ENCODE measurements at places on chromosomes 5 and 9.

DNA sequence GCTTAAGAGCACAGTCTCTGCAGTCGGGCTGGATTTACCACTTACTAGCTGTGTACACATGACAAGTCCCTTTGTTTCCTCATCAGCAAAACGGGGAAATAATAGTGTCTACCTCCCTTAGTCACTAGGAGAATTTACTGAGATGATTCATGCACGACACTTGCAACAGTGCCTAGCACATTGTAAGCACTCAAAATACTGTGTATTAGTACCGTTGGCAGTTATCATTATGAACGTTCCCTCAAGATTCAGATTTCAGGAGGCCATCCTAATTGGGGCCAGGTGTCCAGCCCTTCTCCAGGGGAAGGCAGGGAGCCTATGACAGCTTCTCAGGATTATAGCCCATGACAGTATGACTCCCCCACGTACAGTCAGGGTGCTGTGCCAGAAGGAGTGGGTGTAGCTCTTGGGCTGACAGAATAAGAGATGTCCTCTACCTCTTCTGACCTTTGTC lies 164.3 kb downstream of the DOCK2 start:
- DNase-seq, result no peak

- no peak for DNase-seq
These were observed 2.3 kb downstream of the HAND1 start for GRCh38 chr5:154475591-154476353.

DNA sequence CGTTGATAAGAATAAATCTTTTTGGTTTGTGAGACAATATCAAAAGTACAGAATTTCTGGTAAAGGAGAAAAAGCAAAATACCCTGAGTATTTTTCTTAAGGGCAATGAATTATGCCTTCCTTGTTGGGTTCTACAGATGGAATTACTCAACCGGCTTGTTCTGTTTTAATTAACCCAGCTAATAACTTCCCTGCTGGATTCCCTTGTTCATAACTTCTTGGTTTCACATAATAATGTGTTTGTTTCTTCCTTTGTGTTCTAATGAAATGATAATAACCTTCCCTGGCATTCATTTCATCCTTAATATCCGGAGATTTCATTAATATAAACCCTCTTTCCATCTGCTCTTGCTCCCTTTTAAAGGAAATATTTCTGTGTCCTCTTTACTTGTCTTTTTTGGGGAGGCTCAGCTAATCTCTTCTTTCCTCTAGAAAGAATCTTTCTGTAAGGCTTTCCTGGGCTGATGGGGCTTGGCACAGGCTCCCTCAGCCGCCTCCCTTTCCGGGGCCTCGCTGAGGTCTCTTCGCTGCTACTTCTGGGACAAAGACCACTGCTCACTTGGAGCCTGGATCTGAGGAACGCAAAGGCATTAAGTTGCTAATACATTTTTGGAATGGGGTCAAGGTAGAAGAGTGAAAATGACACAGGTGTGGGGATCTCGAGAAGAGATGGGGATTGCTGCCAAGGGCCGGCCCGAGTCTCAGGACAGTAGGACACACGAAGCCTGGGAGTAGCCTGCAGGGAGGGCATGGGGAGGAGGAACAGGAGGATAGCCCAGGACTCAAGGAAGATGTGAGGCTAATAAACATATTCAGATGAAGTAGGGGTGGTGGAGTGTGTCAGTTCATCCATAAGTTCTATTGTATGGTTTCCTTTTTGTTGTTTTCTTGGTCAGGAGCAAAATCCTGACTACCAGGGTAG lies 118.5 kb downstream of the NRG2 start:
- no peak for DNase-seq

- DNase-seq, result no peak
These were observed 234.6 kb upstream of the CD180 start for GRCh38 chr5:67431191-67431590.

GRCh38 chr5:128331261-128331660 lies 206.8 kb downstream of the FBN2 start:
- DNase-seq, result no peak

DNA sequence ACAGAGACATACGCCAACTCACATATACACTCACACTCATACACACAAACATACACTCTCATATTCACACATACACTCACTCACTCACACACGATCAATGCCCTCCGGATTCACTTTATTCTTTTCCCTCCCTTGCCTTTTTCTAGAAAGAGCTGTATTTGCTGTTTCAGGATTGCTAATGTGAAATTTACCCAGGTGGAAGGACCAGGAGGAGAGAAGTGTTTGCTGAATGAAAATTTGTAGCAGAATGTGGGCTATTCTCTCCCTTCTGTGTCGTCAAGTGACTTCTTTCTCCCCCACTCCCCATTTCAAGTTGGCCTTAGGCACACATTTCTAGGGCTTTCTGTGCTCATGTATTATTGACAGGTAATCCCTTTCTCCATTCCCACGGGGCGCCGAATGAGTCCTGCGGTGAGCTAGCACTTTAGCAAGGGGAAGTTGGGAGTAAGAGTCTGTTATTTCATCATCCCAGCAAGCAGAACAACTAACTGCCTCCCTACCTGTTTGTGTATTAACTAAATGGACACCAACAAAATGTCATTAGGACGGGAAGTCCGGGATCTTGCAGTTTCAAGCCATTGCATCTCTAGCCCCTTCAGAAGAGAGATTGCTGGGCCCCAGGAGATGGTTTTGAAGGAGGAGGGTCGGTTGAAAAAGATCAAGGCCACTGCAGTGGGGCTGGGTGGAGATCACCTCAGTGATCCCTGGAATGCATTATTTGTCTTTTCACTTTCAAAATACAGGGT lies 97.1 kb upstream of the TAF11L2 start:
- no peak for DNase-seq

- DNase-seq, result no peak
These were observed 89.0 kb downstream of the HRH2 start for GRCh38 chr5:175746851-175747250.

DNA sequence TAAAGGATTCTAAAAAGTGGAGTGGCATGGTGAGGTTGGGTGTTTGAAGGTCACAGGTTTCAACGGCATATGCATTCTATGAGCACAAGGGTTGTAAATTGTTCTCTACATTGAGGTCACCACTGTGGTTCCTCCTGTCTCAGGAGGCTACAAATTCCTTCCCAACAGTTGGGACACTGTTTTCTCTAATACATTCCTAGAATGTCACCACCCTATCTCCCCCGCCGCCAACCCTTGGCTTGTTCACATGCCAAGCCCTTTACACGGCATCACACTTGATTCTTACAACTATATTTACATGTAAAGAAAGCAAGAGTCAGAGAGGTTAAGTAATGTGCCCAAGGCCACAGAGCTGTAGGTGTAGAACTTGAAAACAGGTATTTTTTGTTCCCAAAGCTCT lies 315.1 kb downstream of the RAB3C start:
- DNase-seq, result no peak

GRCh38 chr5:147643142-147643541 lies 133.3 kb upstream of the DPYSL3 start:
- no peak for DNase-seq

DNA sequence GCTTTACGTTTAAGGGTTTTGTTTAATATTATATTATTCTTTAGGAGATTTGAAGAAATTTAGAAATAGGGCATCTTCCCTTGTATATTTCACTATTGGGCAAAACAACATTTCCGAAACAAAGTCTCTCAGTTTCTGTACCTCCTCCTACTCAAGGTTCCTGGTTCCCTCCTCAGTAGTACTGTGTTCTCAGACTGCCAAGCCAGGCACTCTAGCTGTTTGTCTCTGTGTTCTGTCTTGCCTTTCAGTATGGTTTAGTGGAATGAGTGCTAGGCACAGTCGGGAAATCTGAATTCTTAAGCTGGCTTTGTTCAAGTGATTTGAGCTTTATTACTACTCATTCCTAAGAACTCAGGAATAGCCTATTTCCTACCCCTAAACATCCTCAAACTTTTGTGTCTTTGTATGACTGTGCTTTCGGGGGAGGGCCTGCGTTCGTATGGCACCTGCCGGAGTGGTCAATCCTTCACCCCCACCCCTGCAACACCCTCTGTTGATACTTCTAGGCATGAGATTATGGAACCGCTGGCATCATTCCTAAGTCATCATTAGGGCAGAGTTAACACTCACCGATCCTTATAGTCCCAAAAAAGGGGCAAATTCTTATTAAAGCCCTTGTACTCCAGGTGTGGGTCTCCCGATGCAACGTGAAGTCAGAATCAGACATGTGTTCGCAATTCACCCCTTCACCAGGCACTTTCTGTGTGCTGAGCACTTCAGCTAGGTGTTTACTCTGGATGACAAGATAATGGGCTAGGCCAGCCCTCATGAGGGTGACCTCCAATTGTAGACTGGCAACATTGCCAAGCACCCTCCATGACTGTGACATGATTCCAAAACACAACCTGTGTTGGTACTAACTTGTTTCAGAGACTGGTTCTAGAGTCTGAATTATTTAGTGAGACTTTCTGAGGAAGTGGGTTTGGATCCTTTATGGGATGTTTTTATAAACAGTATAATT lies 24.5 kb downstream of the SNX18 start:
- no peak for DNase-seq

DNA sequence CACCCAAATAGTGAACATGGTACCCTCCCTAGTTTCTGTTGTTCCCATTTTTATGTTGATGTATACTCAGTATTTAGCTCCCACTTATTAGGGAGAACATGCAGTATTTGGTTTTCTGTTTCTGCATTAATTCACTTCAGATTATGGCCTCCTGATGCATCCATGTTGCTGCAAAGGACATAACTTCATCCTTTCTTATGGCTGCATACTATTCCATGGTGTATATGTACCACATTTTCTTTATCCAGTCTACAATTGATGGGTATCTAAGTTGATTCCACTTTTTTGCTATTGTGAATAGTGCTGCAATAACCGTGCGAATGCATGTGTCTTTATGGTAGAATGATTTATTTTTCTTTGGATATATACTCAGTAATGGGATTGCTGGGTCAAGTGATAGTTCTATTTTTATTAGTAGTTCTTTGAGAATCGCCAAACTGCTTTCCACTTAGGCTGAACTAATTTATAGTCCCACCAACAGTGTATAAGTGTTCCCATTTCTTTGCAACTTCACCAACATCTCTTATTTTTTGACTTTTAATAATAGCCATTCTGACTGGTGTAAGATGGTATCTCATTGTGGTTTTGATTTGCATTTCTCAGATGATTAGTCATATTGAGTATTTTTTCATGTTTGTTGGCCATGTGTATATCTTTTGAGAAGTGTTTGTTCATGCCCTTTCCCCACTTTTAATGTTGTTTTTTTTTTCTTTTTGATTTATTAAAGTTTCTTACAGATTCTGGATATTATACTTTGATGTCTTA lies 79.6 kb downstream of the SMIM15 start:
- no peak for DNase-seq

DNA sequence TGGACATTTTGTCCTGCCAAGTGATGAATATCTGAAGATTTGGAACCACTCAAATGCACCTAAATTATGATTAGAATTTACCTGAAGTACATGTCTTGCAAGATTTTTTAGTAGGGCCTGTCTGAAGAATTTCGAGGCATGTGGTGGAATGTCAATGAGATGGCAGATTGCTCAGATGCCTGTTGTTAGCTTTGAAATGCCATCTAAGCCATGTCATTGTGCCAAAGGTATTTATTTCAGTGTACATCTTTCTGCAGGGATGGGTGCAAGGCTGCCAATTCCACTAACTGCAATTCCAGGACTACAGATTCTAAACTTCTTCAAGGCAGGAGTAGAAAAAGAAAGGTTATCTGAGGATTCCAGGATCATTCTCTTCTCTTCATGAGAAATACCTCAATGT lies 9.1 kb upstream of the GNAQ start:
- peak; percentile 81 for DNase-seq

- DNase-seq, result no peak
These were observed 80.3 kb downstream of the HMHB1 start for GRCh38 chr5:143892271-143892670.

GRCh38 chr5:168676501-168676900 lies 97.3 kb upstream of the PANK3 start:
- no peak for DNase-seq

DNA sequence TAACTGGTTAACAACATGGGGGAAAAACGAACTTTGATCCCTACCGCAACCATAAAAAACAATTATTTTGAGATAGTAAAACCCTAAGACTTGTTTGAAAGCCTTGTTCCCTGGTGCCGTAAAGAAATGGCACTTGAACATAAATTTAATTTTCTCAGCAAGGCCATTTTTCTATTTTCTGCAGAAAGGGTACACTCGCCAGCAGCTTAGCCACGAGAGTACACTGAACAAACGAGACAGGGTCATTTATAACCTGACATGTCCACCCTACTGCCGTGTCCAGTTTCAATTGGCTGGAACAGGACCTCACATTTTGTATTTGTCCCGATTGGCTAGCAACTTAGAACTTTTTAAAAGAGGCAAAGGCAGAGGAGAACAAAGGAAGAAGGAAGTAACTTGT lies 26.8 kb downstream of the FBXW11 start:
- no peak for DNase-seq

DNA sequence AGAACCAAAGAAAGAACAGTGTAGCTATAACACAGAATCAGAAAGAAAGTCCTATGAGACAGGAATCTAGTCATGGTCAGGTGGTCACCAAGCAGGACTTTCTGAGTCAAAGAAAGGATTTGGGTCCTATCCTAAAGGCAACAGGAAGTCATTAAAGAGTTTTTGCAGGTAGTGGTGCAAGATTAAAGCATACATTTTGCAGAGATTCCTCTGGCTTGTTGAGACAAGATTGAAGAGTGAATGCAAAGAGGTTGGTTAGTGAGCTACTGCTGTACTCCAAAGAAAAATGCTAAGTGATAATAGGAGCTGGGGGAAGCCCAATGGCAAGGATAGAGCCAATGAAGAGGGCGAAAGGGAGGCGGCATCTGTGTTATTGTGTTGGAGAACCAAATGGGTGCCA lies 300.5 kb upstream of the KIF2A start:
- no peak for DNase-seq

Measured in C1 segment of cervical spinal cord (tissue), 14 donors.